Fibroblast of skin of scalp (primary cell): ENCODE measurements at places on chromosomes 2 and 18.
A peak's percentile ranks its signal among the peaks of the same experiment; 100 is the strongest.

- peak; percentile 88 for DNase-seq
These were observed 223.0 kb downstream of the UBE2E3 start for GRCh38 chr2:181203412-181203811.

DNA sequence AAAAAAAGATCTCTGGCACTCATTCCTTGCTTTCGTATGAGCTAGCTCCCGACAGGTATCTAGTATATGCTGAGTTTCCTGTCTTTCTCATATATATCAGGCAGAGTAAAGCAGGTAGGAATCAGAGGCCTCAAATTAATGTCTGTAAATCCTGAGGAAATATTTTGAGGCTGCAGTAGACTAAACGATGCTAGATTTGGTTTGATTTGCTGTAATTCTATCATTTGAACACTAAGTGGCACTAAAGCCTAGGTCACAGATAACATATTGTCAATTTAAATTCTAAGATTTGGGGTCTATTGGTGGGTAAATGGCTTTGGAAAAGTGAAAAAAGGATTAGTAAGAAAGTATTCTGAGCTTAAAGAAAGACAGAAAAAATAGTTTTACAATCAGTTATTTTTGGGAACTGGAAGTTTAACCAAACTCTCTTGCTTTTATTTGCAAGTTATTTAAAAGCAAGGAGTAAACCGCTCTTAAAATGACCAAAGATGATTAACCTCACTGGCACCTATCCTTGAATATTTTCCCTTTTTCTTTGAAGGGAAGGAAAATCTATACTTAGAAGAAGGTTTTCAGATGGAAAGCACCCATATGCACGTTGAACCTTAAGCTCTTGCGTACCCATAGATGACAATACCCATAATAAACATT, 37.6 kb upstream of the SLC4A10 start:
- peak; percentile 26 for DNase-seq

- no peak for DNase-seq
These were observed 469.7 kb downstream of the CPS1 start for GRCh38 chr2:211026109-211026508.

DNA sequence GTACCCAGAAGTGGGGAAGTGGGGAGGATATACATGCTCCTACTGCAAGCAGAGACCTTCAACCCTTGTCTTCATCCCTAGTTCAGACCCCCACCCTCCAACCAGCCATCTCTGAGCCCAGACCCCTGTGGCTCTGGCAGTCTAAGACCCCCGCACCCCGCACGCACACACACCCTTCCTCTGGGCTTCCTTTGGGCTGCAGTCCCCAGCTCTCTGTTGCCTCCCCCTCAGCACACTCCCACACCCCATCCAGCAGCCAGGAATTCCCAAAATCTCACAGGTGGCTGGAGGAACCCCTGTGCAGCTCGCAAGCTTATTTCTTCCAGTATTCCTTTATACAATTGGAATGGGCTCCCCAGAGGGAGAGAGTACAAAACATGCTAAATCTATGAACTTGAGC, 13.9 kb upstream of the GYPC start:
- DNase-seq: no peak

DNA sequence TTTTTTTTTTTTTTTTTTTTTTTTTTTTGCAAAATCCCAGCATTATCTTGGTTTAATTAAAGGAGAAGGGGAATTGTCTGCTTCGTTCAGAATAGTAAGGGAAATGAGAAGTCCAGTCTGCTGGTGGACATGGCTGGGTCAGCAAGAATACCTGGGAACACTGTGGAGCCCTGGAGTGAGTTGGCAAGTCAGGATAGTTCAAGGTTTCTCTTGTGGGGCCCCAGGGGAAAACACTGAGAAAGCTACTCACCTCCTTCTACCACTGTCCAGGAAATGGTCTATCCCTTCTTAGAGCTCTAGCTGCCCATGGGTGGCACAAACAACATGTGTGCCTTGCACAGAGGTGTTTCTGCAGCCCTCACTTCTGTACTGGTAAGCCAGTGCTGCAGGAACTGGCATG, 169.1 kb upstream of the SIX2 start:
- DNase-seq: no peak

DNA sequence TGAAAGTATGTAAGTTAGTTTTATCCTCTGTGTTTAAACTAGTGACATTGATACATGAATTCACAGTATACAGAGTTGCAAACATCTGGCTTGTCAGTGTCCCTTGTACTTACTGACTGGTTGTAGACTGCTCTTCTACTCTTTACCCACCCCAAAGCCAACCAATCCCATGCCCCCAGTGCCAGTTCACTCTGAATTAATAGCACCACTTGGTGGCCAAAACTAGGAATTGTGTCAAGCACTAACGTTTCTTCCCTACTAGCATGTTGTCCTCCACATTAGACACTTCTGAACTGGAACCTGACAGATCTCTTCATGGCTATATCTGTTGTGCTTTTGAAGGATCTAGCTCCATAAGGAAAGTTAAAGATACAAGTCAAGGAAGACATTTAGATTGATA, 27.2 kb upstream of the OTX1 start:
- DNase-seq: peak; percentile 43

DNA sequence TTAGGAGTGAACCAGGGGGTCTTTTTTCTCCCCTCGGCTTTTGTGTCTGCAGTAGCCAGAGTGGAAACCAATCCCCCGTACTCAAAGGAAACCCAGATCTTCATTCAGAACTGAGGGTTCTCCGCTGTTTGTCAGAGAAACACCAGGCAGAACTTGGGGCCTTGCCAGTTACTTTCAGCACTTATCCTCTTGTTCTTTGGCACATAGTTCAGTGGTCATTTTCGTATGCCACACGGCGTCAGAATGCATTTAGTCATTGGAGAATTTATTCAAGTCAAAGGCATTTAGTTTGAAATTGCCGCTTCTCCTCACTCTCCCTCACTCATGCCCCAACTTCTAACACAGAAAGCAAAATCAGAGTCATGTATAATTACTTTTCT, 102.9 kb downstream of the CABLES1 start:
- DNase-seq: peak; percentile 49

- DNase-seq: peak; percentile 58
These were observed 31.8 kb upstream of the INPP4A start for GRCh38 chr2:98412751-98413458.

DNA sequence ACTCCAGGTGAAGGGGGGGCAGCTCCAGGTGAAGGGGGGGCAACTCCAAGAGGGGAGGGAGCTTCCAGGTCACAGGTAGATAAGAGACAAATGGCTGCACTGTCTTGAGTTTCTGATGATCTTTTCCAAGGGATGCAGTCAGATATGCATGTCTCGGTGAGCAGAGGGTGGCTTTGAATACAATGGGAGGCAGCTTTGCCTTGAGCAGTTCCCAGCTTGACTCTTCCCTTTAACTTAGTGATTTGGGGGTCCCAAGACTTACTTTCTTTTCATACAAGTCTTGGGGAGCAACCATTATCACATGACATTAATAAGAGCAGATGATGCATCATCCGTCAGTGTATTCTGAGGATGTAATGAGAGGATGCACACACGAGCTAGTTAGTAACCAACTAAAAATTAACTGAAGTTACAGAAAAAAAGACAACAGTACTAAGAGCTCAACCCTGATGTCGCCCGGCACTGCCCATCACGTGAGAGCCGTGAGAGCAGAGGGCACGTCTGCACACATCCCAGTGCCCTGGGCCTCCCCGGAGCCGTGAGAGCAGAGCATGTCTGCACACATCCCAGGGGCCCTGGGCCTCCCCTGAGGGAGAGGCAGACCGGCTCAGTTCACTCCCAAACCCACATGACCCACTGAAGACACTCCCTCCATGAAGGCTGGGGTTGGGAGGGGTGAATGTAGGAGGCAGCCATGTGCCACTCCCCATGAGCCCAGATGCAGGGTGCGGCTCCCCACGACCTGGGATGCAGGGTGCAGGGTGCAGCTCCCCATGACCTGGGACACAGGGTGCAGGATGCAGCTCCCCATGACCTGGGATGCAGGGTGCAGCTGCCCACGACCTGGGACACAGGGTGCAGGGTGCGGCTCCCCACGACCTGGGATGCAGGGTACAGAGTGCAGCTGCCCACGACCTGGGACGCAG, 39.4 kb downstream of the PXDN start:
- peak; percentile 43 for DNase-seq

DNA sequence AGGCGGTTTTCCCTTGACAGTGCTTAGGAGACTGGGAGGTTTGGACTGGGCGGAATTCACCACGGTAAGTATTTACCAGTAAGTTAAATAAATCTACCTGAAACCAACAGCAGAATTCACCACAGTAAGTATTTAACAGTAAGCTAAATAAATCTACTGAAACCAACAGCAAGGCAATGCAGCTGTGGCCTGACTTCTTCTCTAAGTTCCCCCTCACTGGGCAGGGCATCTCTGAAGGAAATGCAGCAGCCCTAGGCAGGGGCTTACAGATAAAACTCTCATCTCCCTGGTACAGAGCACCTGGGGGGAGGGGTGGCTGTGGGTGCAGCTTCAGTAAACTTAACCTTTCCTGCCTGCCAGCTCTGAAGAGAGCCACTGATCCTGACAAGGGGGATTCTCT, 432.5 kb upstream of the LRRTM1 start:
- DNase-seq: no peak

- peak; percentile 25 for DNase-seq
These were observed 50.3 kb downstream of the TCF7L1 start for GRCh38 chr2:85183479-85183878.

DNA sequence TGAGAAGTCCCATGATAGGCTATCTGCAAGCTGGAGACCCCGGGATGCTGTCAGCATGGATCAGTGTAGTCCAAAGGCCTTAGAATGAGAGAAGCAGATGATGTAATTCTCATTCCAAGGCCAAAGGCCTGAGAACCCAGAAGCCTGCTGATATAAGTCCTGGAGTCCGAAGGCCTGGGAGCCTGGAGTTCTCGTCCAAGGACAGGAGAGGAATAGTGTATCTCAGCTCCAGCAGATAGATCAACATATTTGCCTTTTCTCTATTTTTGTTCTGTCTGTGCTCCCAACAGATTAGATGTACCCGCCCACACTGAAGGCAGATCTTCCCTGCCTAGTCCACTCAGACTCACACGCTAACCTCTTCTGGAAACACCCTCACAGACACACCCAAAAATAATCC, 454.9 kb upstream of the CHAC2 start:
- no peak for DNase-seq

- DNase-seq: no peak
These were observed 94.1 kb upstream of the ZNF804A start for GRCh38 chr2:184504252-184504651.

DNA sequence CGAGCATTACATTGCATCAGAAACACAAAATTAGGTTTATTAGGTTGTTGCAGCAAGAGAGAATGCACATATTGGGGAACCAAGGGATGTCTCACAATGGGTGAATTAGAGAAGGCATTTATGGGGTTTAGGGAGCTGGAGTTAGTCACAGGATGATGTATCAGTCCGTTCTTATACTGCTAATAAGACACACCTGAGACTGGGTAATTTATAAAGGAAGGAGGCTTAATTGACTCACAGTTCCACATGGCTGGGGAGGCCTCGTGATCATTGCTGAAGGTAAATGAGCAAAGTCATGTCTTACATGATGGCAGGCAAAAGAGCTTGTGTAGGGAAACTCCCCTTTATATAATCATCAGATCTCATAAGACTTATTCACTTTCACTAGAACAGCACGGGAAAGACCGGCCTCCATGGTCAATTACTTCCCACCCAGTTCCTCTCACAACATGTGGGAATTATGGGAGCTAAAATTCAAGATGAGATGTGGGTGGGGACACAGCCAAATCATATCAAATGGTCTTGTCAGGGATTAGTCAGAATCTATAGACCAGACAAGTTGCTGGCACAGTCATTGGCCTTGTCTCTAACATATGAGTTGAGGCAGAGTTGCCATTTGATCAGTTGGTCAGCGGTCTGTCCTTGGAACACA, 61.9 kb upstream of the RBMS1 start:
- DNase-seq: no peak

- DNase-seq: peak; percentile 93
These were observed 374.3 kb downstream of the SLC4A3 start for GRCh38 chr2:220001751-220002150.

- DNase-seq: no peak
These were observed 200.5 kb upstream of the HDAC4 start for GRCh38 chr2:239601201-239601851.

- no peak for DNase-seq
These were observed 235.5 kb downstream of the HDAC4 start for GRCh38 chr2:239165206-239165831.

DNA sequence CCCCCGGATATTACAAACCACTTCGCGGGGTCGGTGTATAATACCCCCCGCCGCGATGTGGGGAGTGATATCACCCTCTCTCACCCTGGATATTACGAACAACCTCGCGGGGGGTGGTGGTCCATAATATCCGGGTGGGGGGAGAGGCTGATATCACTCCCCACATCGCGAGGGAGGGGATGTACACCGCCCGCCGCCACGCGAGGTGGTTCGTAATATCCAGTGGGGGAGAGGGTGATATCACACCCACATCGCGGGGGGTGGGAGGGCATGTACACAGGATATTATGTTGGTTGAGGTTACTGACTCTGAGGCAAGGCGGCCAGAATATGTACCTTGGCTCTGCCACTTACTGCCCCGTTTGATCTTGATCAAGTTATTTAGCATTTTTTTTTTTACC, 14.8 kb upstream of the CWC22 start:
- no peak for DNase-seq

DNA sequence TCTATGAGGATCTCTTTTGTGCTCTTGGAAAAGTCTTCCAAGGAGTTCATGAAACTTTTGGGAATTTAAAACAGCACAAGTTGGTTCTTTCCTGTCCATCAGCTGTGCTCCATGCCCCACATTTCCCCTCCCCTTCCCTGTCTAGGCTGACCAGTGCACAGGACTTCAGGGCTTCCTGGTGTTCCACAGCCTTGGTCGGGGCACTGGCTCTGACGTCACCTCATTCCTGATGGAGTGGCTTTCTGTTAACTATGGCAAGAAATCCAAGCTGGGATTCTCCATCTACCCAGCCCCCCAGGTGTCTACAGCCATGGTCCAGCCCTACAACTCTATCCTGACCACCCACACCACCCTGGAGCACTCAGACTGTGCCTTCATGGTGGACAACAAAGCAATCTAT, 8.1 kb upstream of the DNAJB2 start:
- DNase-seq: no peak

DNA sequence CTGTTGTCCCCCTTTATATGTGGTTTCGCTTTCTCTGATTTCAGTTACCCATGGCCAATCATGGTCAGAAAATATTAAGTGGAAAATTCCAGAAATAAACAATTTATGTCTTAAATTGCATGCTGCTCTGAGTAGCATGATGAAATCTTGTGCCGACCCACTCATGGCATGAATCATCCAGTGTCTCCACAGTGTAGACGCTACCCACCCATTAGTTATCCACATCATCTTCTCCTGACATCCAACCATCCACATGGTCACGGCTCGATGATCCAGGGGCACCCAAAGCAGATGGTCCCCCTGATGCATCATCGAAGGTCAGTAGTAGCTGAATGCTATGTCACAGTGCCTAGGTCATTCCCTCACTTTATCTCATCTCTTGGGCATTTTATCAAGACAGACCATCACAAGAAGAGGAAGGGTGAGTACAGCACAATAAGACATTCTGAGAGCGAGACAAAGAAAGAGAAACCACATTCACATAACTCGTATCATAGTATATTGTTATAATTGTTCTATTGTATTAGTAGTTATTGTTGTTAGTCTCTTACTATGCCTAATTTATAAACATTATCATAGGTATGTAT, 44.1 kb upstream of the ACKR3 start:
- DNase-seq: no peak
